ENCODE measurements at places on chromosomes 3 and 15.
A peak's percentile ranks its signal among the peaks of the same experiment; 100 is the strongest.

- DNase-seq, result no peak
Measured at GRCh38 chr3:105014631-105015030, 352.1 kb upstream of the ALCAM start.

- DNase-seq, result peak; percentile 4
Measured at GRCh38 chr3:135084405-135084804, 289.3 kb downstream of the EPHB1 start.

GRCh38 chr3:50623840-50624474 is 7.0 kb downstream of the MAPKAPK3 start:
- no peak for DNase-seq

- DNase-seq, result no peak
Measured at GRCh38 chr3:110697961-110698360, 373.7 kb upstream of the NECTIN3 start.

- no peak for DNase-seq
Measured at GRCh38 chr15:52936489-52936888, 146.4 kb upstream of the ONECUT1 start.

GRCh38 chr3:179551349-179552105 is 11.2 kb upstream of the ACTL6A start:
- DNase-seq, result no peak
